Stimulated activated CD4-positive, alpha-beta T cell treated with anti-CD3 and anti-CD28 coated beads, Interleukin-2, amount 100 ng/mL, for 24 hours (primary cell): ENCODE measurements at places on chromosomes 12 and 14.

- DNase-seq = peak; percentile 63
These were observed 283.3 kb upstream of the PWP1 start for GRCh38 chr12:107402041-107403022.

DNA sequence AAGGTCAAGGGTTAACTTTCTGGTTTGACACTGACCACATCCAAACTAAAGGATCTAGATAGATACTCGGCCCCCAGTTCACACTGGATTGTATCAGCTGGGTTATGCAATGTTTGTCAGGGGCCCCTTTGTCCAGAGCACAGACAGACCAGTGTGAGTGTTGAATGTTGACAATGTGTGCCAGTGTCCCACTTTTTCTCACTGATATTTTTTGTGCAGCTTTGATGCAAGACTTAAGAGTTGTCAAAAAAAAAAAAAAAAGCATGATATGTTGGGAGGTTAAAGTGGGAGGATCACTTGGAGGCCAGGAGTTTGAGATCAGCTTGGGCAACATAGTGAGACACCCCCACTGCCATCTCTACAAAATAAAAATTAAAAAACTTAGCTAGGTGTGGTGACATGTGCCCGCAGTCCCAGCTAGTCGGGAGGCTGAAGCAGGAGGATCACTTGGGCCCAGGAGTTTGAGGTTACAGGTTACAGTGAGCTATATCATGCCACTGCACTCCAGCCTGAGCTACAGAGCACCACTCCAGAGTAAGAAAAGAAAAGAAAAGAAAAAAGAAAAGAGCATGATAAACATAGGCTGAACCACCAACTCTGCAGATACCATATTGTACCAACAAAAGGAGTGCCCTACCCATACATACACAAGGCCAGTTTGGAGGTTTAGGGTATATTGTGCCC lies 97.5 kb downstream of the LGR5 start:
- no peak for DNase-seq

- DNase-seq = no peak
These were observed 279.9 kb upstream of the FAR2 start for GRCh38 chr12:28869197-28869596.

DNA sequence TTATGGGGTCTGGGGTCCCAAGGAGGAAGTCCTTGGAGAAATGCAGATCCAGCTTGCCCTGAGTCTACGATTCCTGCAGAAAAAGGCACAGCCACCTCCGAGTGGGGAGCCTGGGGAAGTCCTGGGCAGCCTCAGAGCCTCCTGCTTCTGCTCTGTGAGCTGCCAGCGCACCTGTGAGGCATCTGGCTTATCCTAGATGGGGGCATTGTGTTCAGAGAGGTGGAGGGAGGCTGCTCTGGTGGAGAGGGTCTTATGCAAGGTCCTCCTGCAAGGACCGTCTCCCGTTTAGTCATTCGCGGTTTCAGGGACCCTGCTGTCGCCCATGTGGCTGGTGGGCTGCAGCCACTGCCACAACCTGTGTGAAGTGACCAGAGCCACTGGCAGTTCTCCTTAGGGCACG lies 53.0 kb upstream of the PRMT8 start:
- DNase-seq = no peak

GRCh38 chr14:55120571-55121495 lies 8.2 kb upstream of the LGALS3 start:
- no peak for DNase-seq

DNA sequence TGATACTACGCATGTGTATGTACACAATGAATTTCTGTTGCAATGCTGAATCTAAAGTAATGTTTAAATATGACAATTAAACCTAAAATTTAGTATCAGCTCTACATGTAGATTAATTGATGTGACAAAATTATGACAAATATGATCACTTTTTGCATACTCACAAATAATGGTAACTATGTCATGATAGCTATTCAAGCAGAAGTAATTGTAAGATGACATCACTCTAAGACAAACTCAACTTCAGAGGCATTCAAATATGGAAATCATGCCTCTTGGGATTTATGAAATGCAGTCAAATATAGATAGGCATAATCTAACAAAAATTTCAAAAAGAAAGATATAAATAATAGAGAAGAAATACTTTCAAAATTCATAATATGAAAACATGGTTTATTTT lies 571.7 kb upstream of the LRFN5 start:
- DNase-seq = no peak

DNA sequence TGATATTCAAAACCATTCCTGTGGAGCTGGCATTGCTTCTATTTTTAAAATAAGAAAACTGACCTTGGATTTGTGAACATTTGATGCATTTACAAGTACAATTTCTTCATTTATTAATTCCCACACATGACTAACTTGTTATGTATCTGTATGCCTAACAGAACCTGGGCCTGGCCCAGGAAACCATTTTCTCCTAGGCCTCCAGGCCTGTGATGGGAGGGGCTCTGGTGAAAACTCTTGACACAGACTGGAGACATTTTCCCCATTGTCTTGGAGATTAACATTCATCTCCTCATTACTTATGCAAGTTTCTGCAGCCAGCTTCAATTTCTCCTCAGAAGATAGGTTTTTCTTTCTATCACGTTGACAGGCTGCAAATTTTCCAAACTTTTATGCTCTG lies 42.0 kb downstream of the GLIPR1L2 start:
- DNase-seq = no peak

DNA sequence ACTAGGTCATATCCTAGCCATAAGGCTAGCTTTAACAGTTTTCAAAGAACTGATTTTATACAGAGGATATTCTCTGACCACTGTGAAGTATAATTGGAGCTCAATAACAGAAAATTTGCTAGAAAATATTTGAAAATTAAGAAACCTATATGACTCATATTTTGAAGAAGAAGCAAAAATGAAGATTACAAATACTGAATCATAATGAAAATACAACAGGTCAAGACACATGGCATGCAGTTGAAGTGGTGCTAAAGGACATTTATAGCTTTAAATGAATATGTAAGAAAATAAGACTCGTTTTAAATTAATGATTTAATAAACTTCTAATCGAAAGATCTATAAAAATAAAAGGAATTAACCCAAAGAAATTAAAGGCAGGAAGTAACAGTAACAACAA lies 1234.6 kb downstream of the SLC16A7 start:
- DNase-seq = no peak

DNA sequence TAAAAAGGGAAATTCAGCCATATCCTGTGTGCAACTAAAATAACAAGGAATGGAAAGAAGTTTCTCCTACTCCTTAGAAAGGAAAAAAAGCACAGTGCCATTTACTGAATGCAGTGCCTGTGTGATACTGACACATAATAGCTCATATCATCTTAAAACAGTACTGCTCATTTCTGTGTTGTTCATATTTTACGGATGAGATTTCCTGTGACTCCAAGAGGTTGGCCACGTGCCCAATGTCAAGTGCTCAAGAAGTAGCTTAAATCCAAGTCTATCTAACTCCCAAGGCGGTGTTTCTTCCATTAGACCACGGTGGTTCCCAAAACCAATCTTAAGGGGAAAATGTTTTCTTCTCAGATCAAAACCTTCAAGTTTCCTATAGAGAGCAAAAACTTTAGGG lies 20.0 kb downstream of the MAP3K9 start:
- no peak for DNase-seq

- DNase-seq = no peak
These were observed 1325.1 kb downstream of the SLC16A7 start for GRCh38 chr12:60920841-60921495.

GRCh38 chr12:5827591-5827990 lies 117.5 kb downstream of the ANO2 start:
- no peak for DNase-seq

DNA sequence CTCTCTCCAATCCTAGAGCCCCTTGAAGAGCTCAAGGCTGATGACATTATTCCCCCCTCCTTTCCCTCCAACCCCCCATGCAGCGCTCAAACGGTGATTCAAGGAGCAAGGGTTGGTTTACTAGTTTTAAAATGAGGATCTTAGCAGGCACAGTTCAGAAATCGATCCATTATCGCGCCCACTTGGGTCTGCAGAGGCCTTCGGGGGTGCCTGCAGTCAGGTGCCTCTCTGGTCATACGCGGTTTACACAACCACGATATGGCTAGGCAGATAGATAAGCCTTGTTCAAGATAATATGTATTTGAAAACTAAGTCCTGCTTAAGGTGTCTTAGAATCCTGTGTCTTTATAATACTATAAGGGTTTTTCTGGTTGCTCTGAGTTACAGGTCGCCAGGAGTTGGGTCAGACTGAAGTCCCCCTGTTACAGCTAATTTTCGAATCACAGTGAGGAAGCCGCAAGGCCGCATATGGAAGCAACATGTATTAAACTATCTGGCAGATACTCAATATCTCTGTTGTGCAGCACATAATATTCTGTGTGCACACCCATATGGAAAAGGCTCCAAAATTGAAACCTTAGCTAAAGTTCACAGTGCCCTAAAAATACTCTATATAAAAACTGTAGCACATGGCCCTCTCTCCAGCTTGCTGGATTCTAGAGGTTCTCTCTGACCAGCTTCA lies 10.0 kb downstream of the BHLHE41 start:
- DNase-seq = no peak

GRCh38 chr12:123142518-123142840 lies 8.4 kb downstream of the PITPNM2 start:
- DNase-seq = no peak

- DNase-seq = no peak
These were observed 18.3 kb downstream of the NOC4L start for GRCh38 chr12:132162508-132163031.

GRCh38 chr12:4388032-4388431 lies 8.5 kb upstream of the FGF23 start:
- no peak for DNase-seq

- no peak for DNase-seq
These were observed 117.5 kb downstream of the DAAM1 start for GRCh38 chr14:59305836-59306555.

GRCh38 chr12:10260927-10261326 lies 46.7 kb upstream of the KLRD1 start:
- DNase-seq = no peak

DNA sequence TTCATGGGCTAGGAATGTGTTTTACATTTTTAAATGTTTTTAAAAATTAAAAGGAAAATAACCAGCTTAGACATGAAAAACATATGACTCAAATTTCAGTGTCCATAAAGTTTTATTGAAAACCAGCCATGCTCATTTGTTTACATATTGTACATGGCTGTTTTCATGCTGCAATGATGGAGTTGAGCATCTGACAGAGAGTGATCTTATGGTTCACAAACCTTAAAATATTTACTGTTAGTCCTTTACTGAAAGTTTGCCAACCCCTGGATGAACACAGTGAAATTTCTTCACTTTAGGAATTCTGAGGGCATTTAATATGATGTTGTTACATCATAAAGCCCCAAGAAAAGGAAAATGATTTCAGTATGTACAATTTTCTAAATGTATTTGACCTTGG lies 16.1 kb downstream of the RASSF9 start:
- no peak for DNase-seq

DNA sequence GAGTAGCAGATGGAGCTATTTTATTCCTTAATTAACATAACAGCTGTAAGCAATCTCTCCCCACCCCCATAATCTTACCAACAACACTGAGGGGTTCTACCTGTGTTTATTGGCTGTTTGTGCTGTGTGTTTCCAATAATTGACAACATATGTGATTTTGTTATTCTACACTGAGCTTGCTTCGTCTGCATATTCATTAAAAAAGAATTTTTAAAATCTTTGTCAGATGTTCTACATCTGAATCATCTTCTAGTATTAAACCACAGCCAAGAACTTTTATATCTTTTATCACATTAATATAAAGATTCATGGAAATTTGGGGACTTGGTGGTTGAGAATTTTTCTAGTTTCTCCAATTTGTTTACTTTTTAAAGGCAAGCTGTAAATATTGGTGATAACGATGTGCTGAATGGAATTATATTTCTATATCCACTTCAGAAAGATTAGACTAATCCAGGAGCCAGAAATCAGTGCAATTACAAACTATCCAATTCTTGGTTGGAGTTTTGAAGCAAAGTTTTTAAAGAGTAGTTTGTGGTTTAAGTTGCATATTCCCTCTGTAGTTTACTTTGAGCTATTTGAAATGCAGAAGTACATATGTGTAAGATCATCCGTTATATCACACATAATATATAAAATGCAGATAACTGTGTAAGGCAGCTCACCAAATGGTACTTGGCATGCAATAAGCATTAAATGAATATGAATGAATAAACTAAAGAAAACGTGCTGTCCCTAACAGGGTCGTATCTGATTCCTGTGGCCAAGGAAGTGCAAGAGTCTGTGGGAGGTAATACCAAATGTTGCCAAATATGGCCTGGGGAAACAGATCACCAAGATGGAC lies 206.9 kb downstream of the PELI2 start:
- DNase-seq = no peak

GRCh38 chr12:16359512-16360491 lies 12.4 kb downstream of the MGST1 start:
- peak; percentile 27 for DNase-seq
